ENCODE measurements at places on chromosomes 2 and 18.

DNA sequence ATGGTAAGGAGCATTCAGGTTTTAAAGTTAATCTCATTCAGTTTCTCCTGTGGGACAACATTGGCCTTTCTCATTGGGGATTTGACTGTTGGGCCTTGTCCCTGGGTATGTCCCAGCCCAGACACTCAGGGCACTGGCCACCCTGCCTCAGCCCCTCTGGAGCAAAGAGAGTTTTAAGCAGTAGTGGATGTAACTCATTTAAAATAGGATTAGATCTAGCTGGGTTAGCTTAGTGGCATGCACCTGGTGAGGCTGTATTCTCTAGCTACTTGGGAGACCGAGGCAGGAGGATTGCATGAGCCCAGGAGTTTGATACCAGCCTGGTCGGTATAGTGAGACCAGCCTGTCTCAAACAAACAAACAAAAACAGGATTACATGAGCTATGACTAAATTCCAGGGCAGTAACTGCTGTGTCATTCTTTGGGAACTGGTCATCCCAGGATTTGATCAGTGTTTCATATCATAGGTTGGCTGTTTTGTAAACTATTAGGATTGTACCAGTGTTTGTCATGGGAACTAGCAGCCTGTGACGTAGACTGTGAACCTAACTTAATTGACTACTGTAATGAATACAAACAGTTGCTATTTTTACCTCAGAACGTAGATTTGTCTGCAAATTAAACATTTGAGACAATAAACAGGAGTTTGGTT lies 12.5 kb downstream of the INPP4A start:
- no peak for DNase-seq

DNA sequence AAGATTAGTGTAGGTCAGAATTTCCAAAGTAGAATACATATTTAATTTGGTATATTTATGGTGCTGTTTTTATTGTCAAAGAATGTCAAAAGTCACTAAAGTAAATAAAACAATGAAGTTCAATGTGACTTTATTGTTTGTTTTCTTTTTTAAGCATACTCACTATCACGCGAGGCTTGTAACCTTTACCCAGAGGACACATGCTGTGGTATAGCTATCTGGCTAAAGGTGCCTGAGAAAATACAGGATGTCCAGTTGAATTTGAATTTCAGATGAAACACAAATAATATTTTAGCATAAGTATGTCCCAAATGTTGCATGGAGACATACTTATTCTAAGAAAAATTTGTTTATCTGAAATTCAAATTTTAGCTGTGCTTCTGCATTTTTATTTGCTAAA lies 103.3 kb upstream of the KLF7 start:
- DNase-seq = no peak

DNA sequence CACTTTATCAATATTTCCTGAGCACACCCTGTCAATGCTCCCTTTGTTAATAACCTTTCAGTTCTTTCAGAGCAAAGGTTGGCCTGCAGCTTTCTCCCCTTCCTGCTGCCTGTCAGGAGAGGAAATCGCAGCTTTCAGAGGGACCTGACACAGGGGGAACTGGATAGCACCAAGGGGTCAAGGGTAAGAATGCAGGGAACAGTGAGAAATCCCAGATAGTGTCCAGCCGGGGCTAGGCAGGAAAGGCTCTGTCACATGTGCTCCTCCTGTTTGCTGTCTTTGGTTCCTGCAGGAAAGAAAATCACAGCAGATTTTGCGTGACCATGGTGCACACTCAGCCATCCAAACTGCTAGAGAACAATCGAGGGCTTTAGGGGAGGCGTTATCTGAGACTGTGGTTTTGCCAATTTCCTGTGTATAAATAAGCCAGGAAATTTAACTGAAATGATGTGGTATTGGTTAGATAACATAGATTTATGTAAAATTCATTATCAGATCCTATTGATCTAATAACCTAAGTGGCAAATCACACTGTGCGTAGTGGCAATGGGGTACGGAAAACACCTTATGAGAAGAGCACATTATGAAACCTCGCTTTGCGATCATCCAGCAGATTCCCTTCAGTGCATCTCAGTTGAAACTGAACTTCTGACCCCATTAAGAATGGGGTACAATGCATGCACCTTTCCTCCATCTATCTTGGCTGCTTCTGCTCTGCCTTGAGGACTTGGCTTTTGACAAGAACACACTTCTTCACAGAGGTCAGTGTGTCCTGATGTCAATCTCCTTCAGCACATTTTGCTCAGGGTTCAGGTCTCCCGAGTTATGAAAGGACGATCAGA lies 178.0 kb downstream of the ICOS start:
- DNase-seq = no peak

DNA sequence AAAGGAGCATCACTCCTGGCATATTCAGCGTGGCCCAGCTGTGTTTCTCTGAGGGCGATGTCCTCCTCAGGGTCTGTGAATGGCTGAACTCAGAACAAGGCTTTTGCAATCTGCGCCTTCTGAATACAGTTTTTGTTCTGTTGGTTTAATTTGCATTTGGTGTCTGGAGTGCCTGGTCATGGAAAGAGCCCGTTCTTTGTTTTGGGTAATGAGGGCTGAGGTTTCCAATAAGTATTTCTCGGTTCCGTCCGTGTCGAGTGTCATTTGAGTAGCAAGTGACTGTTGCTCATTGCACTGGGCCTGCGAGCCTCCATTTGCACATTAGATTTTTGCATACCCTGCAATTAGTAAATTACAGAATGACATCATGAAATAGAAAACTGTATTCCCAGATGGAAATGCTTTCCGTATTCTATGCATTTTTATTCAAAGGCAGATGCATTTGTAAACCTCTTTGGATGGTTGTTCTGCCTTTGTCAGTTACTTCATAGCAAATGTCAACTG lies 57.3 kb downstream of the NEDD4L start:
- no peak for DNase-seq

- DNase-seq = no peak
Measured at GRCh38 chr2:43144263-43144662, 82.1 kb downstream of the ZFP36L2 start.

DNA sequence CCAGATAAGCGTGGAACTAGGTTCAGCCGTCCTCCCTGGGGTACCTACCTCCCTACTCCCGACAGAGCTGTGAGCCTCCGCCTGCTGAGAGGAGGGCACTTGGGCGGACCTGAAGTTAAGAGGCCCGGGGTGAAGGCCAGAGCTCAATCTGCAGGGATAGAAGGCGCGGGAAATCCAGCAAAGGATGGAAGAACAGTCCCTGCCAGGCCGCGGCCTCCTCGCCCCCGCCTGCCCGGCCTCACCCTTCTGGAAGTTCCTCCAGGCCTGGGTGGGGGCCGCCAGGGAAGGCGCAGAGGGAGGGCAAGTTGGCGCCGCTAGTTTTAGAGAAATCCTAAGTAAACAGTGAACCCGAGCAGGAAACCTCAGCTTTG lies 13.0 kb downstream of the EN1 start:
- no peak for DNase-seq

GRCh38 chr18:57002627-57003026 lies 144.3 kb upstream of the BOD1L2 start:
- no peak for DNase-seq

Data from renal pelvis (tissue), 12 donors.